Renal cortex interstitium (tissue), 15 donors: ENCODE measurements at places on chromosomes 6 and 20. TPM values are rescaled to one million over a fixed set of nuclear protein-coding genes. Genes with fewer than 3 reads are reported as not detected.

The SLC35F1 gene
- polyA plus RNA-seq: 3.0 TPM

GRCh38 chr6:16432075-16433032 is 194.0 kb downstream of the GMPR start:
- DNase-seq: no peak

DNA sequence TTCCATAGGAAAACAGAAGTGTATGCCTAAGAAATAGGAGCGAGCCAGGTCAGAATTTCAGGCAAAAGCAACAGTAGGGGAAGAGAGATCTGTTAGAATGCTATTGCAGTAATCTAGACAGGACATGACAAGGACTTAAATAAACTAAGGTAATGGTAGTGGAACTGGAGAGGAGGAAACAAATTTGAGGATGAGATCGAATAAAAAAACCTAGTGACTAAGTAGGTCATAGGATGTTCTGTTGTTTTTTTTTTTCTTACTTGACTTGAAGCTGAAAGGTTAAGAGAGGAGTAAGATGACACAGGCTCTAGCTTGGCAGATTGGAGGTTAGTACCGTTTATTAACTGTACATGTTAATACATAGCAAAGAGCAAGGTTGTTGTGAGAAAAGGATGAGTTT is 28.6 kb downstream of the ORC3 start:
- DNase-seq: no peak

- DNase-seq: peak; percentile 81
Observed at GRCh38 chr6:148509800-148510581, 167.4 kb downstream of the SASH1 start.

DNA sequence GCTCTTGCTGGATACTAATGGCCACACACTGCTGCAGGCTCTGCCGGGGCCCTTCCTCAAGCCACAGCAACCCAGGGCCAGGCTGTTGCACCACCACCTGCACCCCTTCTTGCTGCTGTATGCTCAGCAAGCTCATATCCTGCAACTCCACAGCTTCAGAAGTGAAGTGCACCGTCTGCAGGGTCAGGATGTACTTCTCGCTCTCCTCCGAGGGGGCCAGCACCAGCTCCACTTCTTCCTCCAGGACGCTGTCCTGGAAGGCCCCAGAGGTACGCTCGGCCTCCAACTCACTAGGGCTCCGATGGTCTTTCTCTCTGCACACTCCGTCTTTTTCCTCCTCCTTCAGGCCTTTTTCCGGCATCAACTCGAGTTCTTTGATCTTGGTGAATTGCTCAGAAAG is 1.2 kb downstream of the CTCFL start:
- DNase-seq: no peak
